ENCODE measurements at places on chromosomes 16 and 17.

GRCh38 chr16:50300942-50301625, 34.7 kb downstream of the ADCY7 start:
- no peak for DNase-seq

- DNase-seq, result no peak
Measured at GRCh38 chr17:6098823-6099180, 28.6 kb downstream of the WSCD1 start.

GRCh38 chr16:89174055-89174827, 2.7 kb downstream of the CDH15 start:
- no peak for DNase-seq

DNA sequence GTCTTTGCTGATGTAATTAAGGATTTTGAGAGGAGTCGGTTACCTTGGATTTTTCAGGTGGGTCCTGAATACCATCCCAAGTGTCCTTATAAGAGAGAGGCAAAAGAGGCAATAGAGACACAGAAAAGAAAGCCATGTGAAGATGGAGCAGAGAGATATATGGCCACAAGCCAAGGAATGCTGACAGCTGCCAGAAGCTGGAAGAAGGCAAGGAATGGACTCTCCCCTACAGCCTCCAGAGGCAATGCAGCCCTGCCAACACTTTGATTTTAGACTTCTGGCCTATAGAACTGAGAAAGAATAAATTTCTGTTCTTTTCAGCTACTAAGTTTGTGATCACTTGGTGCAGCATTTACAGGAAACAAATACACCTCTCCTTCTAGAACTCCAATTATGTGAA, 8.2 kb upstream of the RNFT1 start:
- no peak for DNase-seq

GRCh38 chr17:44155488-44155887, 13.8 kb downstream of the HROB start:
- DNase-seq, result no peak

DNA sequence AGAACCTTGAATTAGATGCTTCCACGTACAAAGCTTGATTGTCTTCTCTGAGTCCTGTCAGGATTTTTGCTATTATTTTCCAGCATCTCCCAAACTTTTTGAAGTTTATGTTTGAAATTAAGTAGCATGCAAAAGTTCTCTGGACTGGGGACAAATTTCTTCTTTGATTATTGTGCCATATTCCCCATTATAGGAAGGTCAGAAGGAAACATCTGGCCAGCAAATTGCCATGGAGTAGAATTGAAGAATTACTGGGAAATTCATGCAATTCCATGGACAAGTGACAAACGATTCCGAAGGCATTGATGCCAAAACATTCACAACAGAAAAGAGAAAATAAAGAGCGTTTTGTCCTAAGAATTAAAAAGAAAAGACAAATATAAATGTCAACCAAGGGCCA, 737.2 kb downstream of the CDH11 start:
- DNase-seq, result no peak

GRCh38 chr16:77409311-77409710, 25.5 kb downstream of the ADAMTS18 start:
- DNase-seq, result no peak

- no peak for DNase-seq
Measured at GRCh38 chr17:18038149-18038850, 668 bp downstream of the ATPAF2 start.

DNA sequence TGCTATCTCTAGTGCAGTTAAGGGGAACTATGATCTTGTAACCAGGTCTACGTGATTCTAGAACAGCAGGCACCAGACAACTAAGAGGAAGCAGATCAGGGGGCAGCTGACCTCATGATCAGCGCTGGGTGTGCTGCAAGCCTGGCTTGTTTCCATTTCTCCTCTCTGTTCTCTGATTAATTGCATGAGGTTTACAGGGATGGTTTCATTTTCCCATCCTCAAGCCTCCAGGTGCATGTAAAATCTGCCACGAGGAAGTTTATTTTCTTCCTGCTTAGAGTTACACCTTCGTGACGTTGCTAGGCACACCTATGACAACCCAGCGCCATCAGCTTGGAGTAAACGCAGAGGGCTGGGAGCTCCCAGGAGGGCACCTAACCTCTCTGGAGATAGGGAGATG, 4.3 kb upstream of the NUPR1 start:
- DNase-seq, result no peak

- no peak for DNase-seq
Measured at GRCh38 chr16:64150193-64150592, 971.7 kb downstream of the CDH11 start.

DNA sequence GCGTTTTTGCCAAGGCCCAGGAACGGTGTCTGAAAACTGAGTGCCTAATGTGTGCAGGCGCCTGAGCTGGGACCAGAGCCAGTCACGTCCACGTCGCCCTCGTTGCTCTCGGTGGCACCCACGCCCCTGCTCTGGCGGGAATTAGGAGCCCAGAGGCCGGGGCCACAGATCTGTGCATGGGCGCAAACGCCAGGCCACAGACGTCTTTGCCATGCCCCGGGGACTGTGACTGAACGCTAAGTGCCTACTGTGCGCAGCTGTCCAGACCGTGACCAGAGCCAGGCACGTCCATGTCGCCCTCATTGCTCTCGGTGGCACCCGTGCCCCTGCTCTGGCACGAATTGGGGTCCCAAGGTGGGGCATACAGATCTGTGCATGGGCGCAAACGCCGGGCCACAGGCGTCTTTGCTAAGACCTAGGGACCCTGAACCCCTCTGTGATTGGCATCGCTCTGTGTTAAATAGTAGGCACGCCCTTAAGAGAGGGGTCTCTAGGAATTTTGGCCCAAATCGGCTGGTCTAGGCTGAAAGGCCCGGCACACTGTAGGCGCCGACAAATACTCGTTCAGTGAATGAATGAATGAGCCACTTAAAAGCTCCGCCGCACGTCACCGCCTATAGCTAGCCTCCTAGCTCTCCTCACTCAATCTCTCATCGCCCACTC, 827 bp upstream of the UBALD1 start:
- DNase-seq, result no peak

GRCh38 chr16:516301-516700, 11.2 kb upstream of the CAPN15 start:
- no peak for DNase-seq

DNA sequence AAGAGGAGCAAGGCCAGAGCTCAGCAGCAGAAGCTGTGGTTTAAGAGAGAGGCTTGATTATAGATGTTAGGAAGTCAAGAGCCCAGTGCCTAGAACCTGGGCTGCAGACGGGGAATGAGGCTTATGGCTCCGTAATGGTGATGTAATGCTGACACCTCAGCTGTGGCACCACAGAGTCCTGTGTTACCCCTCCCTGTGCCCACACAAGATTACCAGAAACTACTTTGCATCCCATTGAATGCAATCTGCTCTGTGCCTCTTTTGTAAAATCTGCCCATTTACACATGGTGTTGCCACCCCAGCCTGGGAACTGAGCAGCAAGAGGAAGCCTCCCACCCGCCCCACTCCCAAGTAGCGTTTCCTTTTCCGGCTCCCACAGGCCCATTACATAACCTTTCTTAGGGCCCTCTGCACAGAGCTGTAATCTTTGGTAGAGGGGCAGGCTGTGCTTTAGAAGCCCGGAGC, 57.0 kb downstream of the PITPNC1 start:
- no peak for DNase-seq

DNA sequence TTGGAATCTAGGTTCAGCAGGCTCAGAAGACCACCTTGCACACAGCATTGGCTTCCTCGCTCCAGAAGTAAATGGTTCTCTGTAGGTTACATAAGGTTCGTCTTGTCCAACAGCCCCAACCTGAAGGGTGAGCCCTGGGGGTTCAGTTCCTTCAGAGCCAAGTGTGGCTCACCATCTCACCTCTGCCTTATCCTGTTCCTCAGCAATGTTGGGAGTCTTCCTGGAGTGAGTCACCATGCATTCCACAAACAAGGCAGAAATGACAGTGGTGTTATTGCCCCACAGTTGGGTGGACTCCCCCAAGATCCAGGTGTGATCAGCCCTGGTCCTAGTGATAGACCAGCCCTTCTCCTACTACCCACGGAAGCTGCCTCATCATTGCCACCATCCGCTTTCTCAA, 26.8 kb upstream of the SMPD3 start:
- no peak for DNase-seq

- peak; percentile 14 for DNase-seq
Measured at GRCh38 chr16:84742641-84743092, 42.9 kb downstream of the USP10 start.

DNA sequence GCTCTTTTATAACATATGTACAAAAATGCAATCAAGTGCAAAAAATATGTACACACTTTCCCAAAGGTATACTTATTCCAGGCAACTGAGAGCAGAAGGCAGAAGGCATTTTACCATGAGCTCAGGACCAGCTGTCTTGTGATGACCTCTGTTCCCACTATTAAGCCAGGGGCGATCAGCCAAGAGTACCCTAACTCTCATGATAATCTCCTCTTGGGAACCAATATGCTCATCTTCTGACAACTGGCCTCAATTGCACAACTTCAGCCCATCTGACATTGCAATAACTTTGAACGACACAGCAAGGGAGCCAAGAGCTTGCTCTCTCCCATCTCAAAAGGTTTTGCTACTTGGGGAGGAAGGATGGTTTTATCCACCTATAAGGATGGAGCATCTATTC, 471.9 kb downstream of the HS3ST3B1 start:
- DNase-seq, result no peak

DNA sequence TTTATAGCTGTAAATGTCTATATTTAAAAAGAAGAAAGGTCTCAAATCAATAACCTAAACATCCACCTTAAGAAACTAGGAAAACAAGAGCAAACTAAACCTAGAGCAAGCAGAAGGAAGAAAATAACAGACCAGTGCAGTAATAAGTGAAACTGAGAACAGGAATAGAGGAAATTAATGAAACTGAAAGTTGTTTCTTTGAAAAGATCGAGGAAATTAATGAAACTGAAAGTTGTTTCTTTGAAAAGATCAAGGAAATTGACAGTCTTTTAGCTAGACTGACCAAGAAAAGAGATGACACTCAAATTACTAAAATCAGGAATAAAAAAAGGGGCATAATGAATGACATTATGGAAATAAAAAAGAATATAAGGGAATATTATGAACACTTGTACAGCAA, 46.4 kb downstream of the SLFN5 start:
- DNase-seq, result no peak

DNA sequence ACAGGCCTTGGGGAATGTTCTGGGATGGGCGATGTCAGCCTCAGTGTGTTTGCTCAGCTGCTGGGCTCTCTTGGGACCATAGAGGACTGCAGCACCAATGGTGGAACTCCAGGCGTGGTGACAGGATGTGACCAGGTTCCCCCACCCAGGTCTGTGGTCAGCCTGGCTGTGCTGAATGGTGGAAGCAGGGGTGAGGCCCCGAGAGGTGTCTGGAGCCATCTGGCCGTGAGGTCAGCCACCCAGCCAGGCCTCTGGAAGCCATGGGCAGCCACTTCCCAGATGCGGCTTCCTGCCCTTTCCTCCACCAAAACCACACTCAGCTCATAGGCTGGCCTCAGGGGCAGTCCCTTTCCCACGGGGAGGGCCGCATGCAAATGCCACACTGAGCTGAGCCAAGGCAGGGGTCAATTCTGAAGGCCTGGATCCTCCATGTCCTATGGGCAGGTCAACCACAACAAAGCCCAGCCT, 7.8 kb upstream of the MAPK7 start:
- DNase-seq, result no peak

- no peak for DNase-seq
Measured at GRCh38 chr16:72865835-72866234, 182.1 kb downstream of the ZFHX3 start.

DNA sequence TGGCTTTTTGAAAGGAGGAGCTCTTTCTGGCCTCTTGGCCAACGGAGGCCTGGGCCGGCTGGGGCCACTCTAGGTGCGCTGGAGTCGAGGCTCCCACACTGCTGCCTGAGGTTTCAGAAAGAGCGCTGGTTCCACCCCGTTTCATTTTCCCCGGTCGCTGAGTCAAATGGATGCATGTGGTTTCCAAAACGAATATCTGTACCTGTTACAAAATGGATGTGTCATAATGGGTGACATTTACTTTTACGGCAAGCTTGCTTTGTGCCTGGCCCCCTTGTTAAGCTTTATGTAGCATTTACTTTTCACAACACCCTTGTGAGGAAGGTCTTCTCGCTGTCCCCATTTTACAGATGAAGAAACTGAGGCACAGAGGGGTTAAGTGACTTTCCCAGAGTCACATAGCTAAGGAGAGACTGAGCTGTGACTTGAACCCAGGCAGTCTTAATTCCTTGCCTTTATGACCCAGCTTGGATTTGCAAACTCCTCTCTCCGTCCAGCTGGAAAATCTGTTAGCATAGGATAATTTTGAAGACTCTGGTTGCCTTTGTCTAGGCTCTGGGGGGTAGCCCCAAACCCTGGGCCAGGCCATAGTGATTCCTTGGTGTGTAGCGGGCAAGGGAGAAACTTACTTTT, 10.6 kb downstream of the KSR1 start:
- DNase-seq, result no peak

DNA sequence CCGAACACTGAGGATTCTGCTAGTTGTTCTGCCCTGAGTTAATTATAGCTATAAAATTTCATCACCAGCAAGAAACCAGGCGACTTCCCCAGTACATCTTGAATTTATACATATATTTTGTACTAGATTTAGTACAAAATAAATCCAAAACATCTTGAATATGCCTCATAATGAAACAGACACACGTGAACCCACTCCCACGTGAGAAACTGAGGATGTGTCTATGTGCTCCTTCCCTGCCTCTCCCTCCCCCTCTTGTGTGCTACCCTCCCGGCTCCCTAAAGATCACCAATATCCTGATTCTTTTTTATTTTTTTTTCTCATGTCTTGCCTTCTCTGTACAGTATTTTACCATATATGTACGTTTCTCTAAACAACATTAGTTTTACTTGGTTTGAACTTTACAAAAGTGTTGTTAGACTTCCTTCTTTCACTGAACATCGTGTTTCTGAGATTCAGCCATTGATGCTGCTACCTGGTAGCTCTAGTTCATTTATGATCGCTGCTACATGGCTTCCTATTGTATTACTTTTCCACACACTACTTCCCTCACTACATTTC, 1.1 kb upstream of the LCMT1 start:
- no peak for DNase-seq

- DNase-seq, result no peak
Measured at GRCh38 chr17:5194346-5194745, 2.7 kb upstream of the ZNF594 start.

GRCh38 chr16:53511403-53512280, 8.6 kb upstream of the AKTIP start:
- DNase-seq, result no peak

GRCh38 chr17:66945147-66945835, 19.2 kb upstream of the CACNG4 start:
- no peak for DNase-seq

- no peak for DNase-seq
Measured at GRCh38 chr17:54257440-54257839, 434.7 kb downstream of the KIF2B start.

DNA sequence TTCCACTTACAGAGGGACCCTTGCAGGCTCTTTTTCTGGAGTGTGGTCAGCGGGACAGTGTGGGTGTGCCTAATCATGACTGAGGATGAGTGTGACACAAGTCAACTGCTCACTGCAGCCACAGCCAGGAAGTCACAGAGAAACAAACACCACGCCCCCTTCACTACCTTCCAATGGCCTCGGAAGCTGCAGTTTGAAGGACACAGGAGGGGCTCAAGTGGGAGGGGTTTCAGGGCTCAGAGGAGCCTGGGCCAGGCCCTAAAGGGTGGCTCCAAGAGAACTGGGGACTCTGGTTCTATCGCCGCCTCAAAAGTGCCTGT, 116.2 kb upstream of the SDK2 start:
- no peak for DNase-seq
